ENCODE measurements at places on chromosomes 3 and 15.

DNA sequence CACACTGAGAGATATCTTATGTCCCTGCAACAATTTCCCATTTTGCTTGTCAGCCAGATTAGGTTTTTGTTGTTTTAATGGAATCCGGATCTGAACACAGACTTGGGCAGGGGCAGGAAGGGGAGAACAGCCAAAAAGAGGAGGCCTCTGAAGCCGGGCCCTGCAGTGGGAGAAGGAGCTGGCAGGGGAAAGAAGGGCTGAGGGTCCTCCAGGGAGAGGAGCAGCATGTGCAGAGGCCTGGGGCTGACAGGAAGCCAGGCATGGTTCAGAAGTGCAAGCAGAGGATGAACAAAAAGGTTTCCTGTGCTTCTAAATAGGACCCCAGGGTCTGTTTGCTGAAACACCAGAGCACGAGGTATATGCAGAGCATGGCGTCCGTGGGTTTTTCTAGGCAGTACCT lies 49.1 kb upstream of the POMGNT2 start:
- ATAC-seq = no peak

GRCh38 chr3:30186741-30187219 lies 419.6 kb upstream of the TGFBR2 start:
- no peak for ATAC-seq

DNA sequence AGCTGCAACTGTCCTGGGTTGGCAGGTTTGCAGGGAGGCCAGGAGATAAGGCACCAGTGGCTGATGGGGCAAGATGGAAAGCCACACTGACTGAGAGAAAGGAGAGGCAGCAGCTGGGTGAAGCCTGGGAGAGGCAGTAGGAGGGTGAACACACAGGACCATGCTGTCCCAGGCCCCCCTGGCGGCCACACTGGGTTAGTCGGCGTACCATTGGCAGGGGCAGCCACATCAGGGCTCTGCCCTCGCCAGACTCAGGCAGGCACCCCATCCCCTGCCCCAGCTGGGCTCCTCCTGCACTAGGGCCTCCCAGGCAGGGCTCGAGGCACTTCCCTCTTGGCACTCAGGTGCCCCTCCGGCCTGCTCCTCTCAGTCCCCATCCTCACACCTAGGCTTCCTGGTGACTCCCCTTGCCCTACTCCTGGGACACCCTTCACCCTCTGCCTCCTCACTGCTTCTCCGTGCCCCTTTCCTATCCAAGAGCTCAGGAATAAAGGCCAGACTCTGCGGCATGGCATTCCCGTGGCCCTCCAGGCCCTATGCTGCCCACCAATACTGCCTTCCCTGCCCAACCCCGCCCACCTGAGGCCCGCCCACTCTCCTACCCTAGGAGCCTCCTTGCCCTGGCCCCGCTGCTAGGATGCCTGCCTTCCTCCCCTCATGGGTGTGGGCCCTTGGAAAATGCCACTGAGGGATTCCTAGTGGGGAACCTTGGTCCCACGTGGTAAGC lies 28.7 kb upstream of the DUSP7 start:
- no peak for ATAC-seq

DNA sequence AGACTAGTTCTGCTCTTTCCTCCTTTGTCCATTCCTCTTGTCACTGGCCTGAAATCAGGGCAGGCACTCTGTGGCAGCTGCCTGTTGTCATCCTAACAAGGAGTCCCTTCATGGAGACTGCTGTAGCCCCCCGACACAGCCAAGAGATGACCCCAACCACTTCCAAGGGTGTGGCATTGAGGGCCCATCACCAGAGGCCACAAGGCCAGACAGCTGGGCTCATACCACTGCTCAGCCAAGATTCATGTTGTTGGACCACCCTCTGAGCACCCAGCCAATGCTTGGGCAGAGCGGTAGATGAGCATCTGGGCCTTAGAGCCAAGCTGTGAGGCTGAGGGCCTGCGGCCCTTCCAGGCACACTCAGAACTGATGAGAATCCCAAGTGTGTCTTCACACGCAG lies 85.4 kb downstream of the EPHB1 start:
- no peak for ATAC-seq

DNA sequence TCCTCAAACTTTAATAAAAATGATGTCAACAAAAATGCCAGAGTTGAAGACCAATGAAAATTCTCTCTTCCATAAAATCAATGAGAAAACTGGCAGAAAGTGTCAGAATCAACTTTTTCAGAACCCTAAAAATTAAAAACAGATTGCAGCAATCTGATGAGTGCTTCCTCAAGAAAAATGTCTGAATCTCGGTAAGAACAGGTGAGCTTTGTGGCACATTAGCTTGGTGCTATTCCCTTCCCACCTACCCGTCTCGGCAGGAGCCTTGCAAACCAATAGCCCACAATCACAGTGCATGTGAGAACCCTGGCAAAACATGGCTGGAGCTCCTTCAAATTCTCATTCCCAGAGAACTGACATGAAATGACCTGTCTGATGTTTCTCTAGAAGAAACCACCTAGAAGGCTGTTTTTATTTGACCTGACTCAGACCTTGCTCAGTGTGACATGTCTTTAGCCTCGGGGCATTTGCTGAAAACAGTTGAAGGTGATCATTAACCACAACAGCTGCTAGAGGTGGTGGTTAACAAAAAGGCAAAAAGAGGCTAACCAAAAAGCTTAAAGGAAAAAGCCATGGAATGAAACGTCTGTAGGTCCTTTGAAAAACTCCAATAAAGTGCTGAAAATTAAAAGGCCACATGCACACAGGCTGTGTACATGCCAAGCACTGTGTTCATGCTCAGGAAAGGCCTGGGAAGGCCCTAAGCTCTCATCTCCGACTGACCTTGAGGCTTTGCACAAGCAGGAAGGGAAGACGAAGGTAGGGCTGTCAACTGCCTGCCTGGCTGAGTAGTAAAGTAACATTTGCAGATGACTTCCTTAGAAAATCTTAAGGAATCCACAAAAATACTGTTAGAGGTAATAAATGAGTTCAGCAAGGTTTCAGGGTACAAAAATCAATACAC lies 253.0 kb upstream of the NSMCE3 start:
- ATAC-seq = no peak

DNA sequence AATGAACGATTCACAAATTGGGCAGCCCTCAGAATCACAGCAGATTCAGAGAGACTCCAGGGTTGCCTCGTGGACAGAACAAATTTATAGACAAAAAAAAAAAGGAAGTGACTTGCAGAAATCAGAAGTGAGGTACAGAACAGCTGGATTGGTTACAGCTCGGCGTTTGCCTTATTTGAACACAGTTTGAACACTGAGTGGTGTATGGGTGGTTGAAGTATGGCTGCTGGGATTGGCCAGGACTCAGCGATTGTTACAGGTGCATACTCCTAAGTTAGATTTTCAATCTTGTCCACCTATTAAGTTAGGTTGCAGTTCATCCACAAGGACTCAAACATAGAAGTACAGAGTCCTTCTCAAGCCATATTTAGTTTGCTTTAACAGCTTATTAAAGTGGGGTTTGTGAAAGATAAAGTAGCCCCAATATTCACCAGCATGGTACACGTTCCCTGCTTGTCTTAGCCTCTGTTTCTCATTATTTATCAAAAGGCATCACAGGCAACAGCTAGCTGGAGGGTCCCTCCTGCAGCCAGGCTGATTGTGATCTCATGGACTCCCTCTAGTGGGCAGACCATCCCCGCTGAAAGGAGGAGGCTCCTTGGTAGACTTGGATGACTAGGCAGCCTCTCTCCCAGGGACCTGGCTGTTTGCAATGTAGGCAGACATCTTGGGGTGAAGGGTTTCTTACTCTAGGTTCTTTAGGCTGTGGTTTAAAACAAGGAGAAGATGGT lies 17.6 kb upstream of the ALDH1L1 start:
- ATAC-seq = peak; percentile 93

DNA sequence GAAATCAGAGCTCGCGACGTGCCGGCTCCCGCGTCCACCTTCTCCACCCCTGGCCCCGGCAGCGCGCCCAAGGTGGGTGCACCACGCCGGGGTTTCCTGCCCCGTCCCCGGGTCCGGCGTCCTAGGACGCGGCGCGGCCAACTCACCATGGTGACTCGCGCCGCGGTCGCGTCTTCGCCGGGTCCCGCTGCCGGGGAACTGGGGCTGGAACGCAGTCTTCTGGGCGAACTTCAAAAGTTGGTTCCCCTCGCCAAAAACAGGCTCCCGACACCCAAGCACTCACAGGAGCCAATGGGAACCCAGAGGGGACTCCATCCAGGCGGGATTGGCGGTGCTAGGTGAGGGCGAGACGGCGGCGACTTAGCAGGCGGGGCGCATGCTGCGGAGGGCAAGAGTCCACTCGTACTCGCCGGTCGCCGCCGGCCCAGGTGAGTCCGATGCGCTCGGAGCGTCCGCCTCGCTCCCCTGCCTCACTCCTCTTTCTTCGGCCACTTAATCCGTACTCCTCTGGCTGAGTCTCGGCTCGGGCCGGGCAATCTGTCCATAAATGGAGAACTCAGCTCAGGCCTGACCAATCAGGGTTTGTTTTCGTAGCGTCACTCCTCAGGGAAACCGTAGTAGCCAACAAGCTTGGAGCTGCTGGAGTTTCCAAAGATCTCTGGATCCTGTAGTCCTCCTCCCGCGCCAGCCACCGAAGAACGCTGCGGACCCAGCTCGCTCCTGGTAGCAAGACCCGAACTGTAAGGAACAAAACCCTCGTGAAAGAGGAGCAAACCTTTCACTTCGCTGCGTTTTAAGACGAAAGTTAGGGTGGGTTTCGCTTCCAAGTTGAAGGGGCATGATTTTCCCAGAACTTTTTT lies at the start of gene MYO1E:
MYO1E (minus strand) TSS at position 520 of the 860 bp plus-strand sequence; CDS start at position 149, 371 bp downstream.
- peak; percentile 94 for ATAC-seq

DNA sequence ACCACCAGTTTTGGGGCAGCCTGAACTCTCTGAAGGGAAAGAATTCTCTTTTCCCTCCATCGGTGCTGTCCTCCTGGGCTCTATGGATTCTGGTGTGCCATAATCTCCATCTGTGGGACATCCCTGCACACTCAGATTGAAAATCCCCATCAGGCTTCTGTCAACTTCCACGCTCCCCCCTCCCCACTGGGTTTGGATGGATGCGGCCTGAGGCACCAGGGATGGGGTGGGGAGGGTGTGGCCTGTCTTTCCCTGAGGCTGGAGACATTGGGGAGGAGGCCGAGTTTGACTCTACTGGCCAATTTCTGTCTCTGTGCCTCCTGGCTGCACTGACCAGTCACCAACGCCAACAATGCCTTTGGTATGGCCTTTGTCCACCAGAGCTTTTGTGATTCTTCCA lies 16.3 kb upstream of the FBLN2 start:
- no peak for ATAC-seq

DNA sequence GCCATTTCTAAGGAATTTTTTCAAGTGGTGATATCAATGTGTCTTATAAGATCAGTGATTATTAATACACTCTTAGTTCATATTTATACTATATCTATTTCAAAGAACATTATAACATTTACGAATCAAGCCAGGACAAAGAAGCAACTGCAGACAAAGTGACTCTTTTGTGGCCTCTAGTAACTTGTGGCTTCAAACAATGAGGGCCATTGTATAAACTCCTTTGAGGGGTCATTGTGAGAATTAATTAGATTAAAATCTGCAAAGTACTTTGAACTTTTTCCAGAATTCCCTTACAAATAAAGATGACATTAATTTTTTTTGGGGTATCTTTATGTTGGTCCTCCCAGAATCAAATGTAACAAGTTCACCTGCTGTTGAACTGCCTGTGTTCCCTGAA lies 12.3 kb upstream of the SLC30A4 start:
- no peak for ATAC-seq

GRCh38 chr3:48569808-48570450 lies 6.3 kb upstream of the UCN2 start:
- ATAC-seq = no peak

DNA sequence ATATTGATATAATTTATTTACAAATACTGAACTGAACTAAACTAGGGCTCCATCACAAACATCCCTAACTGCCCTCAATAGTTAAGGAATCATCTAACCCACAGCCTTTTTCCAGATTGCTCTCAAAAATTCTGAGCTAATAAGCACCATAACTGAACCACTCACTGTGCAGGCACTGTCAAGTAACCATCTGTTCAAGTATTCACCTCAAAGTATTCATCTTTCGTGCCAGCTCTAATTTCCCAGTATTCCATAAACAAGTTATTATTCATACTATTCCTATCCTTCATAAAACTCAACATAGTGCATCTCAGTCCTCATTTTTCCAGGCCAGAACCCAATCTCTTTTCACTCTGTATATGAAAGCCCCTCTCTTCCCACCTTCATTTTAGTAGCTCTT lies 41.1 kb downstream of the THBS1 start:
- ATAC-seq = no peak

DNA sequence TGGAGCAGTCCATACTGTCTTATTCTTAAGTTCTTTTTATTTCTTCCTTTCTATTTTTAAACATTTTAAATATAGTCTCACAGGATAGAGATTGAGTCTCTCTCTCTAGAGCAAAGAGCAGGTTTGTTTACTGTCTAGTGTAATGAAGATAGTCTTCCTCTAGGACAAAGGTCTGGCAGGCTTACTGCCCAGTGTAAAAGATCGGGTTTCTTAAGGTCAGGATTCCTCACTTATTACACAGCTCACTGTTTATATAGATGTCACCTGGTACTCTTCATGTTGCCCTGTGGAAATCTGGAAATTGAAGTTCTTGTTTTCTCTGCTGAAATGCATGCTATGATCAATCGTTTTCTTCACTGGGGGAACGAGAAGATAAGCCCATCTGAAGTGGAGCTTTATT lies 76.0 kb downstream of the ZBBX start:
- no peak for ATAC-seq

- ATAC-seq = no peak
These were observed 1.5 kb downstream of the RPN1 start for GRCh38 chr3:128648940-128649663.

DNA sequence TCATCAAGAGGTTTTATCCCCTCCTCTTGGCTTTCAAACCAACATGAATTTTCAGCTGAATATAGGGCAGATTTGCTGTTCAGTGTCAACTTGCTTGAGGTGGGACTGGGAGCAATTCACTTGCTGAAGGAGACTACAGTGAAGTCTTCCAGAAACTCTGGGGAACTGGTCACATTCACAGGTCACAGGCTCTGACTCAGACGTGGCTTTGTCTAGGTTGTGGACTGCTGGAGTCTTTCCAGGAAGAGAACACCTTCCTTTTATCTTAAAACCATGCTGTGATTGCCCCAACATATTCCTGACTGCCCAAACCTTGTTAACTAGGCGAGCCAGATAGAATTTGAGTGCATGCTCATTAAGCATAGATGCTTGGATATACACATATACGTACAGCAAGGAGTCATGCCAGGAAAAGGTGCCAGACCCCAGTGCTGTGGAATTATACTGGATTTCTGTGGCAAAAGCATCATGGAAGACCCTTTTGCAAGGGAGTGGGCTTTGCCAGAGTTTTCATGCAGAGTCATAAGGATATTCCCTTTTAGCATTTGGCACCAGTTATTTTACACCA lies 399.1 kb upstream of the TBL1XR1 start:
- ATAC-seq = no peak
